ENCODE measurements at places on chromosomes 16 and 17. TPM values are rescaled to one million over a fixed set of nuclear protein-coding genes. Genes with fewer than 3 reads are reported as not detected.

The NDEL1 gene
- polyA plus RNA-seq, result 31.2 TPM

The EPN3 gene
- 8.1 TPM for polyA plus RNA-seq

The TVP23B gene
- 11.5 TPM for polyA plus RNA-seq

The TM4SF5 gene
- not detected for polyA plus RNA-seq

The SLC12A3 gene
- polyA plus RNA-seq, result 0.03 TPM

The HES7 gene
- 0.55 TPM for polyA plus RNA-seq

The COX11 gene
- 68.5 TPM for polyA plus RNA-seq

The CA5A gene
- not detected for polyA plus RNA-seq

The ZNF500 gene
- polyA plus RNA-seq, result 11.8 TPM

The TBC1D3G gene
- not detected for polyA plus RNA-seq

The KRTAP1-5 gene
- polyA plus RNA-seq, result not detected

The TMEM88 gene
- 8.8 TPM for polyA plus RNA-seq

The TBX6 gene
- polyA plus RNA-seq, result 3.6 TPM

The KRTAP4-6 gene
- not detected for polyA plus RNA-seq

The KRTAP3-1 gene
- polyA plus RNA-seq, result not detected

The NUTF2 gene
- 382 TPM for polyA plus RNA-seq
